ENCODE measurements at places on chromosomes 7 and 10.

- peaks cover 31% of the 10 kb centered on the region for H3K36me3 ChIP-seq
- H3K27ac ChIP-seq, result peak overlapping the region; percentile 94
- no peaks in the 10 kb centered on the region for H3K27me3 ChIP-seq
- H3K4me1 ChIP-seq, result peaks cover 48% of the 10 kb centered on the region
These were observed 4.1 kb downstream of the MARVELD1 start for GRCh38 chr10:97717627-97718026.

DNA sequence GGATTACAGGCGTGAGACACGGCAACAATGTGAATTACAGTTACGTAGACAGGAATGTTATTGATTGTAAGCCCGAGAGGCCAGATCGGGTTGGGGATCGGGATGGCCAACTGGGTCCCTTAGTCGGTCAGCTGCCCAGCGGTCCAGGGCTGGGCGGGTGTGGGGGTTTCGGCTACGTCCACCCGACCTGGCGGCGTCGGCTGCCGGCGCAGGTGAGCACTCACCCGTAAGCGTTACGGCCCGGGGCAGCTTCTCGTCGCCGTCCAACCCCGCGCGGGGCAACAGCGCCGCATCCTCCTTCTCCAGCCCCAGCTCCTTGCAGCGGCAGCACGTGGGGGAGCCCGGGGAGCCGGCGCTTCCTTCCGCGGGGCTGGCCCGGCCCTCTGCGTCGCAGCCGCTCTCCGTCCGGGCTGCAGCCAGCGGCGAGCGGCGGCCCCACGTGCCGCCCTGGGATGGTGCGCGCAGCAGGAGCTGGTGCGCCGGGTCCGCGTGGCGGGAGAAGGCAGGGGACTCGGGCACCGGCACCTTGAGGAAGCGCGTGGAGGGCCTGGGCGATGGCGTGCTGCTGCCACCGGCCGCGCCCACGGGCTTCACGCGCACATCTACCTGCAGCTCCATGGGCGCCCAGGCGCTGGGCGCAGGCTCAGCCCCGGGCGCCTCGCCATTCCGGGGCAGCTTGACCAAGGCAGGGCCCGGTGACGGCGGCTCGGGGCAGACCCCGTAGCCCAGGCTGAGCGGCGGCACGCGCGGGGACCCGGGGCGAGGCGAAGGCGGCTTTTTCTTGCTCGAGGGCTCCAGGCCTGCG is 609 bp downstream of the KLRG2 start:
- no peaks in the 10 kb centered on the region for H3K36me3 ChIP-seq
- H3K4me1 ChIP-seq, result no peaks in the 10 kb centered on the region
- peak overlapping the region; percentile 32 for H3K4me3 ChIP-seq
- no peaks in the 10 kb centered on the region for H3K27me3 ChIP-seq
- DNase-seq, result no peak
- H3K27ac ChIP-seq, result no peak overlapping the region

DNA sequence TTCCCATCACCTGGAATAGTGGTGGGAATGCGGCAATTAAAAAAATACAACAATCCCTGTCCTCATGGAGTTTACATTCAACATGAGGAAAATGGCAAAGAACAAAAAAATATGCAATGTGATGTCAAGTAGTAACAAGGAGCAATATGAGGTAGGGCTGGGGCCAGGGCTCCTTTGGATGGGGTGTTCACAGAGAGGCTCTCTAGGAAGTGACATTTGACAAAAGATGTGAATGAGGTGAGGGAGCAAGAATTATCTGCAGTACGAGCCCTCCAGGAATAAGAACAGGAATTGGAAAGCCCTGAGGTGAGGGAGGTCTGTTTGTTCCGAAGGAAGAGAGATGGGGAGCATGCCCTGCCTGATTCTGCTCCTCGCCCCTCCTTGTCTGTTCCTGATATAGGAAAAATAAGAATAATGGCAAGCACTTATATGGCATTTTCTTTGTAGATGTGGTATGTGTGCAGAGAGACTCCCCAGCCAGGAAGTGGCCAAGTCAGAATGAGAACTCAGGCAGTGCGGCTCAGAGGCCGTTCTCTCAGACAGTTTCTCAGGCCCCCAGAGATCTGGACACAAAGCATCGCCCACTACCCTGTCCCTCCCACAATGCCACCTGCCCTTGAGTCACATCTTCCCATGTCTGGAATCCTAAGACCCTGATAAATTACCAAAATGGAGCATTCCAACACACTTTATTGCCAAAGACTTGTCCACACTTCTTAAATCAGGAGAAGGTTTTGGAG is 105.6 kb downstream of the APBB1IP start:
- no peaks in the 10 kb centered on the region for H3K36me3 ChIP-seq
- no peak for DNase-seq
- H3K27me3 ChIP-seq, result peaks cover 6% of the 10 kb centered on the region
- no peak overlapping the region for H3K4me3 ChIP-seq

DNA sequence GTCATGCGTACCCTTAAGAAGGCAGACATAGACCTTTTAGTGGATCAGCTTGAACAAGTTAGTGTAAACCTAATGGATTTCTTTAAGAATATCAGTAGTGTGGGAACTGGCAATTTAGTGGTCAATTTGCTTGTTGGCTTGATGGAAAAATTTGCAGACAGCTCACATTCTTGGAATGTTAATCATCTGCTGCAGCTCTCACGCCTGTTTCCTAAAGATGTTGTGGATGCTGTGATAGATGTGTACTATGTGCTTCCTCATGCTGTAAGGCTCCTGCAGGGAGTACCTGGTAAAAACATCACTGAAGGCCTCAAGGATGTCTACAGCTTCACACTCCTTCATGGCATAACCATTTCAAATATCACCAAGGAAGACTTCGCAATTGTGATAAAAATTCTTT is 103.4 kb downstream of the ABCA13 start:
- H3K4me1 ChIP-seq, result peaks cover 8% of the 10 kb centered on the region
- H3K27ac ChIP-seq, result no peak overlapping the region
- no peak overlapping the region for H3K4me3 ChIP-seq
- no peaks in the 10 kb centered on the region for H3K36me3 ChIP-seq
- no peak for DNase-seq
- no peaks in the 10 kb centered on the region for H3K27me3 ChIP-seq

DNA sequence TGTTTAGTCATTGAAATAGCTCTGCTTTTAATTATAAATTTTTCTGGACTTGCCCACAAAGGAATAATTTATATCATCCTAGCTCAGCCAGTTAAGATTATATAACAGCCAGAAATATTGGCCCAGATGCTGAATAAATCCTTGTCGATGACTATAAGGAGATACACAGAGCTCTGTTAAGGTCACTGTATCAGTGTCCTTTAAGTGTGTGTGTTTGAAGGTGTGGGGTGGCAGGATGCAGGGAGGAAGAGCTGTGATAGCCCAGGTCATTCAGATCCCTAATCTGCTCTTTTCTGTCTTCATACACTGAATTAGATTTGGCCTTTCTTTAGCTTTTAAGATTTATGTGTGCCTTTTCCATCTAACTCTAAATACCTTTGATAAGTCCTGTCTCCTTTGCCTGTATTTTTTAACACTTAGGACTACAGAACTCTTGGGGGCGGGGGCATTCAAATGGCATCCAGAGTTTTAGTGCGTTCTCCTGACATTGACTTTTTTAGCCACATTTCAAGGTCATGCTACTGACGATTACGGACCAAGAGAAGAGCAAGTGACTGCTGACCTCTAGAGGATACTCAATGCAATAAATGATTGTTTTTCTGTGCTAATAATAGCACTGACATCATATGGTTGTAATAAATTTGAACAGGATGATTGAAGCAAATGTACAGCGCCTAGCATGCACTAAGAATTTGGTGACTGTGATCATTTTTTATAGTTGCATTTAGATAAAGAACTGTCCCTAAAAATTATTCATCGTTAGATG is 172.3 kb downstream of the CACNB2 start:
- H3K27me3 ChIP-seq, result no peaks in the 10 kb centered on the region
- H3K27ac ChIP-seq, result no peak overlapping the region
- no peak for DNase-seq
- H3K4me3 ChIP-seq, result no peak overlapping the region
- H3K4me1 ChIP-seq, result no peaks in the 10 kb centered on the region
- no peaks in the 10 kb centered on the region for H3K36me3 ChIP-seq

DNA sequence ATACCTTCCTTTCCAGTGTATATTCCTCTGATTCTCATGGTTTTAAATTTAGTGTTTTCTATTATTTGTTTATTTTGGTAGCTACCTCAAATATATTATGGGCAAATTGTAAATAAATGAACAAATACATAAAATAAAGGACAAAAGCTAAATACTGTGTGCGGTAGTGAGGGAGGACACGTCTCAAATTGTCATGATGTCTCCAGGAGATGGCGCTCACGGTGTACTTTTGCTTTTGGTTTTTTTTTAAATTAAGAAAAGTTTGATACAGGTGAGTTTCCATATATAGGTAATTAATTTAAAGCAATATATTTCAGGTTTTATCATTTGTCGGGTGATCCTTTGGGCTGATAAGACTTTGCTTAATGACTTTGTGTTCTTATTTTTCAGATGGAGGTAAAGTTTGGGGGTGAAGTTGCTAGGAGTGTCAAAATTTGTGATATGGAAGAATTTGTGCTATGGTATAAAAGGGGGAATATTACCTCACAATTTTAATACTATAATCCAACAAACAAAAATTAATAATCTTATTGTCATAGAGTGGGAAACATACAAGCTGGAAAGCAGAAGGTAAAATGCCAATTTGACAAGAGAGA is 68.4 kb upstream of the TMEM229A start:
- H3K27ac ChIP-seq, result no peak overlapping the region
- peaks cover 8% of the 10 kb centered on the region for H3K27me3 ChIP-seq
- H3K36me3 ChIP-seq, result no peaks in the 10 kb centered on the region
- H3K4me1 ChIP-seq, result no peaks in the 10 kb centered on the region
- H3K4me3 ChIP-seq, result no peak overlapping the region

GRCh38 chr7:124667312-124668153 is 98.1 kb downstream of the GPR37 start:
- DNase-seq, result no peak
- H3K36me3 ChIP-seq, result no peaks in the 10 kb centered on the region
- no peak overlapping the region for H3K27ac ChIP-seq
- peaks cover 9% of the 10 kb centered on the region for H3K4me1 ChIP-seq
- H3K4me3 ChIP-seq, result no peak overlapping the region

DNA sequence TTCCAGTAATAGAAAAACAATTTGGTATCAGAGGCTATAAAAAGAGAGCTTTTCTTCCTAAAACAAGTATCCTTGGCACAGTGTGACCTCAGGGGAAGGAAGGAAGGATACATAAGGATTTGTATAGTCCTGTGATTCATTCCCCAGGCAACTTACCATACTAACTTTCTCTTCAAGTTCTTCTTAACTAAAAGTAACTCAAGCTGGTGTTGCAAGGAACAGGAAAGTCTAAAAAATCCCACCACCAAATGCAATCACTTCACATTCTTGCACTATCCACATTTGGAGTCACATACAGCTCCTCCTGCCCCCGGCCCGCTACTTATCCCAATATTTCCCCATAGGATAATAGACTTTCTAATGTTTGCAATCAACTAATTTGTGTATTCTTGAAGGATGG is 84.8 kb downstream of the PRKAG2 start:
- DNase-seq, result no peak
- no peak overlapping the region for H3K4me3 ChIP-seq
- H3K27me3 ChIP-seq, result no peaks in the 10 kb centered on the region
- H3K27ac ChIP-seq, result no peak overlapping the region

GRCh38 chr7:156432018-156432417 is 208.6 kb upstream of the RNF32 start:
- no peak overlapping the region for H3K4me3 ChIP-seq
- DNase-seq, result no peak
- peaks cover 2% of the 10 kb centered on the region for H3K27me3 ChIP-seq
- no peaks in the 10 kb centered on the region for H3K4me1 ChIP-seq

GRCh38 chr7:127792528-127793342 is 140.7 kb downstream of the SND1 start:
- DNase-seq, result no peak
- H3K27ac ChIP-seq, result no peak overlapping the region
- no peaks in the 10 kb centered on the region for H3K4me1 ChIP-seq

- no peaks in the 10 kb centered on the region for H3K36me3 ChIP-seq
- no peaks in the 10 kb centered on the region for H3K27me3 ChIP-seq
- peaks cover 25% of the 10 kb centered on the region for H3K4me1 ChIP-seq
- H3K4me3 ChIP-seq, result no peak overlapping the region
These were observed 23.7 kb downstream of the USP6NL start for GRCh38 chr10:11587722-11588259.

DNA sequence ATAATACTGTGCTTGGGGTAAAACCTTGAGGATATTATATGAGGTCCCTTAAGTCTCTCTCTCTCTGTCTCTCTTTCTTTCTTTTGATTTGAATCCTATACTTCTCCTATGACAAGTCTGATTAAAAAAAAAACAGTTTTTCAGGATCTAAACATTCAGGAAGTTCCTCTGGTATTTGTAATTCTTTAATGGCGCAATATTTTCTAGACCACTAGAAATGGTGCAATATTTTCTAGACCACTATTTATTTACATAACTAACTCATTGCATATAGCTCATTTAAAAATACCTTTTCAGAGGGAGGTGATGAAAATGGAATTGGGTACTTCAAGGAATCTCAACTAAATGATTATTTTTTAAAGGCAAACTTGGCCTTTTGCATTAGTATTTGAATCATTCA is 1235.3 kb downstream of the GATA3 start:
- H3K4me3 ChIP-seq, result no peak overlapping the region
- no peak for DNase-seq
- no peak overlapping the region for H3K27ac ChIP-seq
- no peaks in the 10 kb centered on the region for H3K36me3 ChIP-seq
- H3K4me1 ChIP-seq, result no peaks in the 10 kb centered on the region

DNA sequence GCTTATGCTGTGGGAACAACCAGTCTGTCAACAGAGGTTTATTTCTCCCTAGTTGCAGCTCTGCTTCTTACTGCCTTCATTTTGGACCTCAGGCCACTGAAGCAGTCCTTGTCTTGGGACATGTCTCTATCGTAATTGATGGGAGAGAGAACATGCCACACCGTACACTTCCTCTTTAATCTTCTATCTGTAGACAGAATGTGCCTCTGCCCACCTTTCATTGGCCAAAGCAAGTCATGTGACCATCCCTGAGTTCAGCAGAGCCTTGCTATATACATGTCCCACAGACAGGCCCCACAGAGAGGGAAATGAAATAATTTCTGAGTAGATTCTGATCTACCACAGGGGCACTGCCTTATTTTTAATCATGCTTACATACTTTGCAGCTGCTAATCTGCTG is 98.0 kb downstream of the KCND2 start:
- no peaks in the 10 kb centered on the region for H3K27me3 ChIP-seq
- no peak for DNase-seq
- H3K27ac ChIP-seq, result no peak overlapping the region
- no peak overlapping the region for H3K4me3 ChIP-seq
- H3K36me3 ChIP-seq, result no peaks in the 10 kb centered on the region

- H3K36me3 ChIP-seq, result no peaks in the 10 kb centered on the region
- H3K4me3 ChIP-seq, result no peak overlapping the region
- no peaks in the 10 kb centered on the region for H3K27me3 ChIP-seq
- H3K4me1 ChIP-seq, result no peaks in the 10 kb centered on the region
- DNase-seq, result no peak
These were observed 337.3 kb downstream of the WDR37 start for GRCh38 chr10:1393481-1393880.

GRCh38 chr10:89419548-89419947 is 5.2 kb downstream of the IFIT5 start:
- H3K4me1 ChIP-seq, result peaks cover 4% of the 10 kb centered on the region
- H3K4me3 ChIP-seq, result no peak overlapping the region
- no peaks in the 10 kb centered on the region for H3K27me3 ChIP-seq
- H3K27ac ChIP-seq, result no peak overlapping the region
